ENCODE measurements at places on chromosomes 11 and 22.

DNA sequence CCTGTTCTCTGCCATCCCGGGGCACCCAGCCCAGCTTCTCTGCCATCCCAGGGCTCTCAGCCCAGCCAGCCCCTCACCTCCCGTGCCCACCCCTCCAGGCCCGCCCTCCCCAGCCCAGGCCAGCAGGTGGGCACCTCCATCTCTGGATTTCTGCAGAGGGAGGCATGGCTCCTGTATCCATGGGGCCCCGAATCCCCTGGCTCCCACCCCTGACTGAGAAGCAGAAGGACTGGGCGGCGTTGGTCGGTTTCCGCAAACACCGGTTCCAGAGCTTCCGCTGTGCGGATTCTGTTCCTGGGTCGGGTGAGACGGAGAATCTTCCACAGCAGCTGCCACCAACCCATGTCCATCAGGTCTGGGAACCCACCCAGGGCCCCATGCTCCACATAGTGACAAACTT, 240.3 kb downstream of the BRD1 start:
- DNase-seq = no peak

DNA sequence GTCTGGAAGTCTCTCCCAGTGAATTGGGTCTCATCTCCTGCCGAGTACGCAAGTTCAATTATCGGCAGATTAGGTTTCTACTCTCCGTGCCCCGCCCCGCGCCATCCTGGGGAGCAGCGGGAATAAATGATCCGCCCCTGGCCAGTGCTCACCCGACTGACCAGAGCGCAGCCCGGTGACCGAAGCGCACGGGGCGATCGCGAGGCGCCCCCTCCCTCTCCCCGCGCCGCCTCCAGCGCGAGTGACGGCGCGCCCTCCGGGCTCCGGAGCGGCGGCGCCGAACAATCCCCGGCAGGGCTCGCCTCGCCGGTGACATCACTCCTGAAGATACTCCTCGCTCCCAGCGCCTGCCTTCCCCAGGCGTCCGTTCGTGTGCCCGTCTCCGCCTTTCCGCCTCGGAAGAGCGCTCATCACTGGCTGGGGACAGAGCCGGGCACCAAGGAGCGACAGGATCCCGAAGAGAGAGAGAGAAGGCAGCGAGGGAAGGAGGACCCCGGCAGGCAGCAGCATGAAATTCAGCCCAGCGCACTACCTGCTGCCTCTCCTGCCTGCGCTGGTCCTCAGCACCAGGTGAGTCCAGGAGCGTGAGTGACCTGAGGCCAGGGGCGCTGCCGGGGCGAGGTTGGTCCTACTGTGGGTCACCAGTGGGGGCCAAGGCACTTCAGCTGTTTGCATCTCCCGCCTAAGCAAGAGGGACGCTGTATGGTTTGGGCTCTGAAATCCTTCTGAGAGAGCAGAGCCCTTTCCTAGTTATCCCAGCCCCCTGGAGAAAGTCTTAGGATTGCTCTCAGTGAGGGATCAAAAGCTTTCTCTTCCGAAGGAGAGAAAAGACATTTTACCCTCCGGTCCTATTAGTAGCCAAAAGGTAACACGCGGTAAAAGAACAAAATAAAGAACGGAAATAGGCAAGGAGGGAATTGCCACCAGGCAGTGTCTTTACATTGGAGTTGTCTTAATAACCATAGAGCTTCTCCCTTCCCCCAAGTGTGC, at the start of gene LUZP2:
Gene LUZP2, plus strand, starts transcription at position 318 of the 990 bp plus-strand sequence.
- DNase-seq = no peak

GRCh38 chr11:24932110-24933000, 435.5 kb downstream of the LUZP2 start:
- no peak for DNase-seq

DNA sequence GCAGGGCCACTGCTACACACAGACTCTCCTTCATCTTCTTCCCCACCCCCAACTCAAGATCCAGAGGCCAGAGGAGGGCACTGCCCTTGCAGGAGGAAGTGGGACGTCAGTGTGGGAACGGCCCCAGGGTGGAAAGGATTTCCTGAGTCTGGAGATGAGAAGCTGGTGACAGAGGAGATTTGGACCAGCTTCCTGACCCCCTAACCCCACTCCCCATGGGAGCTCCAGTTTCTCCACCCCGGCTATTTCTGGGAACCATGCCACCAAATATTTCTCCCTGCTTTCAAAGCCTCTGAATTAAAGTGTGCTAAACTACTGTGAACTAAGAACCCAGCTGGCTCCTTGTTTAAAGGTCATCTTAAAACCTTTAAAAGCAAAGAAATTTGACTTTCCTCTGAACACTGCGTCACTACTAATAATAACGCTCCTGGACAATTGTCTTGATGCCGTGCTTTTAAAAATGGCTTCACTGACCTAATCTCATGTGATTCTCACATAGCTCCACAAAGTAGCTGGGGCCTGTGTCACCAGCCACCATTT, 46.6 kb downstream of the CWC15 start:
- DNase-seq = no peak

- no peak for DNase-seq
These were observed 15.2 kb downstream of the PAX6 start for GRCh38 chr11:31795706-31796498.

DNA sequence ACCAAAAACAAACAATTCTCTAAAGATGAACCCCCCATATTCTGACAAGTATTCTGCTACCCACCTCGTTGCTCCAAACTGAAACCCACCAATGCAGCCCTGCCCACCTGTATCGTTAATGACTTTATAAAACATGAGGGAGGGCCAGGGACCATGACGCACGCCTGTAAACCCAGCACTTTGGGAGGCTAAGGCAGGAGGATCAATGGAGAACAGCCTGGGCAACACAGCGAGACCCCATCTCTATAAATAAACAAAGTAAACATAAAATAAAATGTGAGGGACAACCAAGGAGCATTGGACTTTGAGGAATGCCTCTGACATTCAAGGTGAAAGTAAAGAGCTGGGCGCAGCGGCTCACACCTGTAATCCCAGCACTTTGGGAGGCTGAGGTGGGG, 39.8 kb upstream of the ATXN10 start:
- DNase-seq = no peak

- no peak for DNase-seq
These were observed 1.3 kb downstream of the CARD10 start for GRCh38 chr22:37517826-37518450.

GRCh38 chr11:1807264-1807995, 27.4 kb upstream of the SYT8 start:
- no peak for DNase-seq

DNA sequence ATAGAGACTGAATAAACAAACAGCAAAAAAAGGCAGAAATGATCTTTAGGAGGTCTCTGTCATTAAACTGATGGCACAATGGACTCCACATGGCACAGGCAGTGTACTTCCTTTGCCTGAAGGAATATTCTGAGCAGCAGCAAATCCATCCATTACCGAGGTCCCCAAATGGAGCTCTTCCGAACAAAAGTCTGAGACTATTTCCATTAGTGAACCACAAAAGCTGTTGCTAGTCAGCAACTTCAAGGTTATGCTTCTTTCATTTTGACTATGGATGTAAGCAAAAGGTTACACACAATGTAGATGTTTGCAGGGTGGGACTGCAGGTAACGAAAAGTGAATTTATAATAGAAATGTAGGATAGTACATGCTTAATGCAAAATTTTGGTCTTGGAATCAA, 14.5 kb downstream of the NARS2 start:
- DNase-seq = no peak

GRCh38 chr11:133840479-133840941, 4.8 kb downstream of the SPATA19 start:
- no peak for DNase-seq

- DNase-seq = no peak
These were observed 82.8 kb downstream of the C11orf91 start for GRCh38 chr11:33617672-33618350.

GRCh38 chr11:47869544-47870393, 21.6 kb upstream of the NUP160 start:
- no peak for DNase-seq

- no peak for DNase-seq
These were observed 36.8 kb upstream of the ADORA2A start for GRCh38 chr22:24390576-24390975.

DNA sequence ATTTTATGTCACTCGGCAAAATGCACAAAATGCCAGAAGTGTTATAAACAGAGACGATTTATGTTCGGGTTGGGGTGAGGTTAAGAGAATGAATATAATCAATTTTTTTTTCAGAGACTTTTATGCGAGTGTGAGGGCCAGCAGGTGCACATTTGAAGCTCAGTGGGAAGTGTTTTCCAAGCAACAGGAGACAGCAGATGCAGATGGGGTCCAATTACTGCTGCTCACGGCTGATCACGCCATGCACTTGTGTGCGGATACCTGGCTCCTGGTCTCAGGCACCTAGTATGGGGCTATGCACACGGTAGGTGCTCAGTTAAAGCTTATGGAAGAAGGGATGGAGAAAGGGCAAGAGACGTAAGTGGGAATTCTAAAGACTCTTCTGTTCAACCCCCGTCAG, 249.1 kb downstream of the MIAT start:
- DNase-seq = no peak

DNA sequence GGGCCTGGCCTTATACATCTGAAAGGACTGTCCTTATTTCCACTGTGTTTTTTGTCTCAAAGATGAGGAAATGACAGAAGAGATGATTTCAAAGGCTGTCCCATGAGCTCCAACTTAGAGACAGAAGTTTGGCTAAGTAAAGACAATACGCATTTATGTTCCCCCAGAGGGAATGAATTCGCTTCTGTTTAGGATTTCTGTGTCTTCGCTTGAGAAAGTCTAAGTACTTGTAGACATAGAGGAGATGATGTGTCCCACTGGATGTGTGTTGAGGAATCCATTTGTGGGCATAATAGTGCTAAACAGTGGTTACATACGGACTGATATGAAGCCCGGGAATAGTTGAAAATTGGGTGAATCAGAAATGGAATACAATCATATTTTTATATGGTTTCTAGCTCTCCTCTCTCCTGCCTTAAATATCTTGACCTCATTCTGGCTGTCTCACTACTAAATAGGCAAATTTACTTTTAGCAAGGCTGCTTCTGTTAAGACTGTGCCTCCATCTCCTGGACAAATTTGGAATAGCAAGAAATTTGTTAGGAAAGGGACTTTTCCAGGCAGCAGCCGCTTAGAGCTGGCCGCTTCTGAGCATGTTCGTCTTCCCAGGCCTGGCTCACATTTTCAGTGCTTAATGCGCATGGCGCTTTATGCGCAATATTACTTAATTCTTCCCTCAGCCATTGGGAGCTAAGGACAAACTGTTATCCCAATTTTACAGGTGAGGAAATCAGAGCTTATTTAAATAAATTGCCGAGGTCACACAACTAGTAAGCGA, 1.9 kb upstream of the PEX26 start:
- DNase-seq = peak; percentile 7

DNA sequence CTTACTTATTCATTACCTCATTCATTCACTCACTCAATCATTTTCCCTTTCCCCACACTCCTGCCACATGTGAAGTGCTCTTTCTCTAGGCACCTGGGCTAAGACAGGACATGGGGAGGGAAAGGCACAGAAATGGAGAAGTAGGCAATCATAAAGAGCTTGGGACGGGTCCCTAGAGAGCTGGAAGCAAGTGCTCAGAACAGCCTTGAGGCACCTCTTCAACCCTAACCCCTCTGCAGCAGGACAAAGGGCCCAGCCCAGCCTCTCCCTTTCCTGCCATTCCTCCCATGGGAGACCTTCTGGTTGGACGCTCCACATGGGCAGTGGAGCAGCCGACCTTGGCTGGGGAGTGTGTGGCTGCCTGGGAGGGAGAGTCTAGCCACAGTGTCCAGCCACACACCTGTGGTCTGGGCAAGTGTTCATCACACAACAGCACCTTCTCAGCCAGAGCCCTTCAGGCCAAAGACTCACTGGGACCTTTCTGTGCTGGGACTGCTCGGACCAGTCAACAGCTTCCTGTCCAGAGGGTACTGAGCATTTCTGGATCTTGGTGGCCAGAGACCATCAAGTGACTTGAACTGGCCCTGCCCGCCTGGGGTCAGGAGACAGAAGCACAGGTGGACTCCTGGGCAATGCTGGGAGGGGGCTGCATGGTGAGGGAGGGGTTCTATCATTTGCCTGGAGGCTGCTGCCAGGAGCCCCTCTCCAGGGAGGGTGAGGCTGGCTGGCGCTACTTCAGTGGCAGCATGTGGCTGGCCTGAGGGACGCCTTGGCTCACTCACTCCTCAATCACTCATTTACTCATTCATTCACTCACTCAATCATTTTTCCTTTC, 1.0 kb upstream of the MUC5AC start:
- no peak for DNase-seq

DNA sequence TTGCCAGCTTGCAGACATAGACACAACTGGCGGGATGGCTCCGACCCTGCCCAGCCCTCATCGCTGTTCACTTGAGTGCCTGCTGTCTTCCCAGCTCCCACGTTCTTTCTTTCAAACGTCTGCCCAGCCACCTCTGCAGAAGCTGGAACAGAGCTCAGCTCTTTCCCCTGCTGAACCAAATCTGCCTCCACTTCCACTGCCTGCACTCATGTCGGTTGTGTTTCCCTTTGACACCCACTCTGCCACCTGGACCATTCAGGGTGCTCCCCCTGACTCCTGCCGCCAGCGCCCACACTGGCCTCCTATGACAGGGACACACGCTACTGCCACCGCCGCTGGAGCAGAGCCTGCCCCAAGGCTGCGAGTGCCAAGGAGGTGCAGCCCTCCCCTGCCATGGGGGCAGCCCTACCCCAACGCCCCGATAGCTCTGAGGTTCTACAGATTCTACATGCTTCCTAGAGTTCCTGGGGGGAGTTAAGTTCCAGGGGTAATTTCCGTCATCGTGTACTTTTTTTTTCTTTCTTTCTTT, 37.9 kb downstream of the TST start:
- no peak for DNase-seq

Measured in stimulated activated CD8-positive, alpha-beta memory T cell treated with anti-CD3 and anti-CD28 coated beads, Interleukin-15, amount 100 ng/mL, for 1 hour (primary cell).